ENCODE measurements at places on chromosomes 7 and 10.

DNA sequence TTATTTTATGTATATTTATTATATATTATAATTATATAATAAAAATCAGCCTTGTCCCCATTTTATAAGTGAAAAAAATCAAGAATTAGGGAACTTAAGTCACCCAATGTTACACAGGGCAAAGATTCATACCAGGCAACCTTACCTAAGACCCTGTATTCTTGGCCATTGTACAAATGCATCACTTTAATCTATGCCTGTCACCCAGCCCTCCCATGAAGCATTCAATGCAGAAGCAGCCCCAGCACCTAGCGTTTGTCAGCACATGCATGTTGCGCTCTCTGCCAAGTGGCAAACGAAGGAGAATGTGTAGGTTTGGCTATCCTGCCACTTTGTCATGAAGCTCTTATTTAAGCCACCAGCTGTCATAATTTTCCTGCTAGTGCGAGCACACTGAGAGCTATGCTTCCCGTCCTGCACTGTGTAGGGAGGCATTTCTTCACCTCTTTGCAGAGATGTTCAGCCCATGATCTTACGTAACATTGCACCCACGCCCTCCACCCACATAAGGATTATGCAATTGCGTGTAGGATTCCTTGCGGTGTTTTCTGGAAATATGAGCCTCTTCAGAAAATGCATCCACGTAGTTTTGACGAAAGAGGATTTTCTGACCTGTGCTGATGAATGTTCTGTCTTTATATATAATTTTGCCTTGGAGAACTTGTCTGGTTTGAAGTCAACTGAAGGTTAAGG lies 7.7 kb upstream of the COBL start:
- no peak for DNase-seq

GRCh38 chr10:14306190-14306589 lies 24.5 kb downstream of the FRMD4A start:
- no peak for DNase-seq

GRCh38 chr10:110868981-110869380 lies 2.7 kb upstream of the PDCD4 start:
- no peak for DNase-seq

- DNase-seq, result no peak
These were observed 46.5 kb upstream of the PTN start for GRCh38 chr7:137390076-137390475.

GRCh38 chr7:141752634-141753033 lies 11.3 kb upstream of the TAS2R3 start:
- no peak for DNase-seq

GRCh38 chr7:89507034-89507433 lies 647.2 kb upstream of the STEAP1 start:
- DNase-seq, result no peak

DNA sequence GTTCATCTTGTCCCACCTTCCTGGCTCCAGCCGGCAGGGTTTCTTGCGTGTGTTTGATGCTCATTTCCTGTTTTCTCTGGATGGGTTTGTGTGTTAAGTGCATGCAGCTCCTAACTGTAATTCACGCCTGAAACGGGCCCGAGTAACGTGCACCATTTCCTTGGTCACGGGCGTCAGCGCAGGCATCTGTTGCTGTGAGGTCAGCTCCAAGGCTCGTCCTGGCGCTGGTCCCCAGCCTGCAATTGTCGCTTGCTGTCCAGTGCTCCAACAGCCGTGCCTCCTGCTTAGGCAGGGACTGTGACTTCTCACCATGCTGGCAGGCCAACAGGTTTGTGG lies 201.1 kb downstream of the GLRX3 start:
- DNase-seq, result no peak

- DNase-seq, result no peak
These were observed 410.0 kb upstream of the MKI67 start for GRCh38 chr10:128536259-128536658.

DNA sequence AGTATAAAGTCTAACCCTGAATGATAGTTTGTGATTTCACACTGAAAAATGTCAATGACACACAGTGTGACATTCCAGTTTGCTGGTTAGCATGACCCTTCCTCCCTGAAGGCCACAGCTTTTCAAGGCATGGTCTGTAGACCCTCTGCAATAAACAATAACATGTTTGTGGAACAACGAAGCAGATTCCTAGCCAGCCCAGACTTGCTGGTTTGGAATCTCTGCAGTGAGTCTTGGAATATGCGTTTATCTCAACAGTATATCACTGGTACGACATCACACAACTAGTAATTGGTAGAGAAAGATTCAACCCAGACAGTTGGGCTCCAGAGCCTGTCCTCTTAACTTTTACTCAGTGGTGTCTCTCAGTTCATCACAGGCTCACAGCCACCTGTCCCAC lies 23.7 kb upstream of the DUSP5 start:
- no peak for DNase-seq

- no peak for DNase-seq
These were observed 132.3 kb upstream of the C7orf33 start for GRCh38 chr7:148458263-148458662.

DNA sequence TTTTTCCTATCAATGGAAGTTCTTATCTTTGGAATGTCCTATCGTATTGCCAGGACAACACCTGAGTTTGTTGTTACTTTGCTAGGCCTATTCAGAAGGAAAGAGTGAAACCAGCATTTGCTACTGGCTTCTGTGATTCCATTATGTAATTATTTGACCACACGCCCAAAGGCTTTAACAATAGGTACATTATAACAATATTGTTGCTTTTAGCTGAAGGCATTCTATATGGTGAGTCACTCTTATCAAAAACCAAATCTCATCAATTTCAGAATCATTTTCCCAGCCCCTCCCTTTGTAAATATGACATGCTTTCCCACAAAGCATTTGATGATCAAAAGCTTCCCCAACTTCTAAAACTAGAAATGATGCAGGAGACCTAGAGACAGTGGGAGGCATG lies 294.4 kb upstream of the NEBL start:
- DNase-seq, result no peak

DNA sequence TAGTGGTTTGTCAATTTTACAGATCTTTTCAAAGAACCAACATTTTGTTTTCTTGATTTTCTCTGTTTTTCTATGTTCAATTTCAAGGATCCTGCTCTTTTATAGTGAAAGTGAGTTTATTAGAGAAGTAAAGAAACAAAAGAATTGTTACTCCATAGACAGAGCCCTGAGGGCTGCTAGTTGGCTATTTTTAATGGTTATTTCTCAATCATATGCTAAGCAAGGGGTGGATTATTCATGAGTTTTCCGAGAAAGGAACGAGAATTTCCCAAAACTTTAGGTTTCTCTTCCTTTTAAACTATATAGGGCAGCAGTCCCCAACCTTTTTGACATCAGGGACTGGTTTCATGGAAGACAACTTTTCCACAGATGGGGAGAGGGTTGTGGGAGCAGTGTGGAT lies 165.0 kb downstream of the CCSER2 start:
- no peak for DNase-seq

DNA sequence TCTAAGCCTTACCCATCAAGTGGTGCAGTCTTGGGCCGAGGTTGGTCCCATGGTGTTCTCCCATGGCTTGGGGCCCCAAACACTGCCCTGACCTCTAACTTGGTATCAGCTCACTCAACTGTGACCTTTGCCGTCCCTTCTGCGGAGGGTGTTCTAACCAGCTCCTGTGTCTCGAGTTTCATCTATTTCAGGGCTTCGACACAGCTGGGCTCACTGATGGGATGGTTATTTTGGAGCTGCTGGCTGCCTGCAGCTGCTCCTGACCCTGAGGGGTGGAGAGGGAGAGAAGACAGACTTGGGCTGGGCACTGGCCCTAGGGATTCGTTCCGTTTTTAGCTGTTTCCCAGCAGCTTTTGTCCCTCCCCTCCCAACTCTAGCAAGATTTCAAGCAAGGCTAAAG lies 86.9 kb downstream of the NEURL1 start:
- DNase-seq, result no peak

- no peak for DNase-seq
These were observed 7.3 kb downstream of the AKR1B10 start for GRCh38 chr7:134534633-134535032.

DNA sequence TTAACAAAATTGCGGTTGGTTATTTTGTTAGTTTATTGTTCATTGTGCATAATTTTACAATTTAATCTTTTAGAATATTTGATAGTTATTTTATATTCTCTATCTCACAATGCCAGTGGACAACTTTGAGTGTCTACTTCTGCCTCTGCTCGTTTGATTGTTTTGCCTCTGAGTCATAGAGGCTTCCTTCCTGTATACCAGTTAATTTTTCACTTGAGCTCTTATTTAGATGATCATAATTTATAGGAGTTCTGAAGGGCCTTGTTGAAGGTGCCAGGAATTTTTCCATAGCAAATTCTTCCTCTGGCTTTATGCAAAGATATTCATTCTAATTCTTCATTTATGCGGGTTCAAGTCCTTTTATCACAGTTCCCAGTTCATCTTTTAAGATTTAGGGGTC lies 5.2 kb upstream of the MALRD1 start:
- DNase-seq, result no peak

GRCh38 chr7:70634610-70635068 lies 497.3 kb upstream of the GALNT17 start:
- DNase-seq, result no peak

- DNase-seq, result no peak
These were observed 31.2 kb upstream of the KCTD7 start for GRCh38 chr7:66597461-66597860.

DNA sequence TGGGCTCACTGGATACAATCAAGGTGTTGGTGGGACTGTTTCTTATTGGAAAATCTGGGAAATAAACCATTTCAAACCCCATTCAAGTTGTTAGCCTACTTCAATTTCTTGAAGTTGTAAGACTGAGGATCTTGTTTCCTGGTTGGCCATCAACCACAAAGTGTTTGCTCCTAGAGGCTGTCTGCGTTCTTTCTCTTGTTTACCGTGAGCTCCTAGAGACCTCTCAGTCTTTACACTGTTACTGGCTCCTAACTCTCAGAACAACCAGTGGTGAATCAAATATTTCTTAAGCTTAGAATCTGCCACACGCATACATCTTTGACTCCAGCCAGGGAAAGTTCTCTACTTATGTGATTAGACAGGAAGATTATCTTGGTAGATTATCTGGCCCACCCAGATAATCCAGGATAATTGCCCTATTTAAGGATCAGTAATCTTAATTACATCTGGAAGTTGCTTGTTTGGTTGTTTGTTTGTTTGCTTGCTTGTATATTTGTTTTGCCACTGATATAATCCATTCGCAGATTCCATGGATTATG lies 798.7 kb downstream of the IPMK start:
- no peak for DNase-seq

GRCh38 chr10:74365109-74365508 lies 214.1 kb downstream of the ADK start:
- DNase-seq, result no peak

DNA sequence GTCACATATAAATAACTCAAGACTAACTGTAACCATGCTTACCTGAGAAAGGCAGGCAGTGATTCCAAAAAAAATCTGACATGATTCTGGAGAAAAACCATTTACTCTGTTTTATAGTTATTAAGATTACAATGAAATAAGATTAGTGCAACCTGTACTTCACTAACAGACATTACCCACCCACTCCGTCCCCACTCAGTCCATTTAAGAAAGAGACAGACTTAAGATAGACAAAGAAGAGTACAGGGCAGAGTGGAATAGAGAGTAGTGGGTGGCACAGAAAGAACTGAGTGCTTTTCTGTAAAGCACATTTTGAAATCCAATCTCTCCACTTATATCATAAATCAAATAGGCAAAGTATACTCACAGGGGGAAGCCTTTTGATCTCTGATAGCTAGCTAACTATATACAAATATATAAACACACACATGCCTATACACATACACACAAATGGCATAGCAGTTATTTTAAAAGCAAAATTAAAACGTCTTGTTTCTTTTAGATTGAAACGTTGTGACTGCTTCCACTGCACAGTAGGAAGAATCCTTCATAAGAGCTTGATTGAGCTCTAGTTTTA lies 11.9 kb downstream of the PAXIP1 start:
- DNase-seq, result no peak

GRCh38 chr10:114363745-114364454 lies 40.4 kb downstream of the AFAP1L2 start:
- DNase-seq, result no peak

DNA sequence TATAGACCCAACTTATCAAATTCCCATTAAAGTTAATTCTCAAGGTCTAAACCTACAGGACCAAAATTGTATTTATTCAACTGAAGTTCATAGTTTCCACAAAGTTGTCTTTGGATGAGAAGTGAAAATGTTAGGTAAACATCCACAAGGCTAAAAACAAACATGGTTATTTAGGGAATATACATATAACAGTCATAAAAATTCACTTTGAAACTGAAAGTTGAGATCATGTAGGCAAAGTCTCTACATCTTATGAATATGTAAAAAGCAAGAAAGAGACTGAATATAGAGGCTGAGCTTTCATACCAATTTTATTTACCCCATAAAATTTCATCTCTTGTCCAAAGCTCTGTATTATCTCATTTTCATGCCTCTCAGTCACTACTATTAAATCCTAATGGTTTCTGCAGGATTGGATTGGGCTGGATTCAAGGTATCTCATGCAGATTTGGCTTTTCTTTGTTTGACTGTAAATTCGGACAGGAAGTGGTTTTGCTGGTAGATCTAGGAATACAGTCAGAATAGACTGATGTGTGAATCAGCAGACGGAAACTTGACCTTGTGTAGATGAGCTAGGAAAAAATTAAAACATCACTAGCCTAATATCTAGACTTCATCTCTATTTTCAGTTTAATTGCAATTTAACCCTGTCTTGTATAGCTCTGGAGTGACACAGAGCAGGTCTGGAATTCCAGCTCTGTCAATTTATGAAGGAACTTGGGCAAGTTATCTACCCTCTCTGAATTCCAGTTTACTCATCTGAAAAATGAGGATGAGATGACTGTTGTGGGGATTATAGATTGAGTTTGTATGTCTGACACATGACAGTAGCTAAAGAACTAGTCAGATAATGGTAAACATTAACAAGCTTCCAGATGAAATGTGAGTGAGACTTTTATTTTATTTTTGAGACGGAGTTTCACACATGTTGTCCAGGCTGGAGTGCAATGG lies 27.3 kb upstream of the SKAP2 start:
- no peak for DNase-seq

DNA sequence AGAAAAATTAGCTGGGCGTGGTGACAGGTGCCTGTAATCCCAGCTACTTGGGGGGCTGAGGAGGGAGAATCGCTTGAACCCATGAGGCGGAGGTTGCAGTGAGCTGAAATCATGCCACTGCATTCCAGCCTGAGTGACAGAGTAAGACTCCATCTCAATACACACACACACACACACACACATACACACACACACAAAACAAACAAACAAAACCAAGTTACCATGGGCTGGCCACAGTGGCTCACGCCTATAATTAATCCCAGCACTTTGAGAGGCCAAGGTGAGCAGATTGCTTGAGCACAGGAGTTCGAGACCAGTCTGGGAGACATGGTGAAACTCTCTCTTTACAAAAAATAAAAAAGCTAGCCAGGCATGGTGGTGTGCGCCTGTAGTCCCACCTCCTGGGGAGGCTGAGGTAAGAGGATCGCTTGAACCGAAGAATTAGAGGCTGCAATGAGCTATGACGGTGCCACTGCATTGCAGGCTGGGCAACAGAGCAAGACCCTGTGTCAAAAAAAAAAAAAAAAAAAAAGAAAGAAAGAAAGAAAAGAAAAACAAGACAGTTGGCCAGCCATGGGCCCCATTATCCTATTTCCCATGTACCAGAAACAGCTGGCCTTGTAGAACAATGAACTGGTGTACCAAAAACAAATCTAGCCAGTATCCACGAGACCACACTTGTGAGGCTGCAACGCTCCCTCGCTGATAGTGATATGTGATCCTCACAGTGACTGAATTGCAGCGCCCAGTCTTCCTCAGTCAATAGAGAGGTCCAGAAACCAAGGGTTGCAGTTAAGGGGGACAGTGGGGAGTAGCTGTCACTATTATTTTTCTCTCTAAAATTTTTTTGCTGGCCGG lies 6.6 kb upstream of the AGFG2 start:
- DNase-seq, result no peak

- no peak for DNase-seq
These were observed 115.8 kb downstream of the SEMA3D start for GRCh38 chr7:85070967-85071628.

All from SIG-M5 (cell line).